Activated CD4-positive, CD25-positive, alpha-beta regulatory T cell (primary cell): ENCODE measurements at places on chromosomes 1 and 21.

DNA sequence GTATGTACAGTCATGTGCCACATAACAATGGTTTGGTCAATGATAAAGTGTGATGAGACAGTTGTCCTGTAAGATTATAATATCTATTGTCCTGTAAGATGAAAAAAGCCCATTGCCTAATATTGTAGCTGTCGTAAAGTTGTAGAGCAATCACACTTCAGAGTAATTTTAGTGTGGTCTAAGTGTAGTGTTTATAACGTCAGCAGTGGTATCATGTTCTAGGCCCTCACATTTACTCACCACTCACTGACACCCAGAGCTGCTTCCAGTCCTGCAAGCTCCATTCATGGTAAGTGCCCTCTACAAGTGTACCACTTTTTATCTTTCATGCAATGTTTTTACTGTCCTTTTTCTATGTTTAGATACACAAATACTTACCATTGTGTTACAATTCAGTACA lies 259.9 kb upstream of the RAB4A start:
- DNase-seq = no peak

DNA sequence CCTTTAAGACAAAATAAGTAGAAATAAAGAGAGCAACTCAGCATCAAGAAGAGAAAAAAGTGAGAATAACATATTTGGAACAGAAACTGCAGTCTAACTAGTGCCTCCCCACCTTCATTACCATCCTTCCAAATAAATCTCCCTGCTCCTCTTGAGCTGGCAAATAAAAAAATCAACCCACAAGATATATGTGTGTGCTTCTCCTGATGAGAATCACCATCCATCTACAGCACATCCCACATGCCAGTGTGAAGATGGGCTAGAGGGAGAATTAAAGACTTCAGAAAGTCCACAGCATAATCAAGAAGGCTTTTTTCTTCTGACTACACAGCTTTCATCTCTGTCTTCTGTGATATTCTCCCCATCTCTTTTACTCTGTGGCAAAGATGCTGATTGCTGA lies 244.1 kb downstream of the SPATA17 start:
- DNase-seq = no peak

DNA sequence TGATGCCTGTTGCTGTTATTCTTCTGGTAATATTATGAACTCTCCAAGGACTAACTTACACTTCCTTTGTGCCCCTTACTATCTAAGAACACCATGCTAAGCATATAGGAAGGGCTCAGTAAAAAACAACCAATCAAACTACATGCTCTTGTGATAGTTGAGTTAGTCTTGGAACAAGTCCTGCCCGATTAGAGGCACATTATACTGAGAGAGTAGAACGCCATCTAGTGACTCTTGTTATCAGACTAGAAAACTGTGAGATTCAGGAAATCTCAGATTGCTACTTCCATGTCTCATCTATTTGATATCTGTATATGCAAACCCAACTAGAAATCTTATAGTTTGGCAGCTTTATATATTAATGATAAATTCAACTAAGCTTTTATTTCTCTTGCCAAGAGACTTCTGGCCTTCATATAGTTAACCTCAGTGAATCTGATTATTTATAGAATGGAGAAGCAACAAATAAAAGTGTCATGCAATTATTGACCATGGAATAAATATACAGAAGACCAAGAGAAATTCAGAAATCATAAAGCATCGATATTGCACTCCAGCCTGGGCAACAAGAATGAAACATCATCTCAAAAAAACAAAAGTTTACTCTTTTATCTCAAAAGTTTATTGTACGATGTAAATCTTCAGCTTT lies 7.8 kb upstream of the SRRM1 start:
- DNase-seq = no peak

GRCh38 chr21:45853703-45854342 lies 127.7 kb upstream of the COL6A1 start:
- DNase-seq = no peak

GRCh38 chr1:222912730-222913129 lies 97.9 kb downstream of the DISP1 start:
- DNase-seq = no peak

- no peak for DNase-seq
Measured at GRCh38 chr1:58765441-58765840, 18.4 kb downstream of the JUN start.

GRCh38 chr1:201885531-201886075 lies 3.1 kb upstream of the SHISA4 start:
- DNase-seq = no peak

DNA sequence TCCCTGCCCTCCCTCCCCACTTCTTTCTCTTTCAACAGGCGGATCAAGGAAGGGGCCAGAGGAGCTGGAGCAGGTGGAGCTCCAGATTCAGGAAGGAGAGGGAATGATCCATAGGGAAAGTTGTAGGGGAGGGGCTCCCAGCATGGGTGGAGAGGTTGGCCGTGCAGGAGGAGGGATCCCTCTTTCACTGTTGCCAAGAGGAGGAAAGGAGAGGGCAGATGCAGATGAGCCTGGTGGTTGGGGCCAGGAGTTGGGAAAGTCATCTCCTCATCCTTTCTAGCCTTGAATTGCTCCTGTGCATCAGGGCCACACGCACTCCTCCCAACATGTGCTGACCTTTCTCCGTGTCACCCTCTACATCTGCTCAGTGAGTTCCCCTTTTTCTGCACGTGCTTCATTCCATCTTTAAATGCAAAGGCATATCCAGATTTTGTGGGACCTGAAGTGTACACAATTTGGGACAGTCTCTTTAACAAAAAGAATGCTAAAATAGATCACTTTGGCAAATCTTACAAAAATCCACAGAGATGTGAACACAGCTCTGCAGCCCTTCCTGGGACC lies 32.4 kb downstream of the ZBTB18 start:
- no peak for DNase-seq

- no peak for DNase-seq
Measured at GRCh38 chr1:184387069-184387475, 243 bp downstream of the C1orf21 start.

- DNase-seq = no peak
Measured at GRCh38 chr1:241605146-241605805, 34.9 kb downstream of the CHML start.

GRCh38 chr1:150464422-150464826 lies 22.8 kb upstream of the TARS2 start:
- DNase-seq = peak; percentile 44

DNA sequence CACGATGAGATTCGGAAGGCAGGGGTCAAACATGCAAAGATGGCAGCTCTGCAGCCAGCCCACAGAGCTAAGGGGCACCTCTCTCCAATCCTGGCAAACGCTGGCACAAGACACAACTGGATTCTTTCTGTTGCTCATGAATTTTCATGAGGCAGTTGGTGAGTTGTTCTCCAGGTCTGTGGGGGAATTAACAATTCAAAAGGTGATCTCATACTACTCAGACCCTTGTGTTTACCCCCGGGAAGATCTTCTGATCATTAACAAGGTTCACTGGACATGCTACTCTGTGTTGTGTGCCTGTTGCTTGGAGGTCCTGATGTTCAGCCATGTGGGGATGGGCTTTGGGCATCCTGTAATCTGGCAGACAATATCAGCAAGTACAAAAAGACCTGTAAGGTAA lies 128.9 kb downstream of the HHAT start:
- no peak for DNase-seq

GRCh38 chr1:206979379-206980043 lies 9.3 kb upstream of the FCAMR start:
- DNase-seq = no peak
